Fibroblast of skin of left quadriceps (primary cell): ENCODE measurements at places on chromosomes 16 and 17.

- DNase-seq, result no peak
These were observed 220.8 kb upstream of the MON1B start for GRCh38 chr16:76970087-76970744.

- DNase-seq, result no peak
These were observed 225.2 kb upstream of the RBFOX1 start for GRCh38 chr16:7107436-7107835.

DNA sequence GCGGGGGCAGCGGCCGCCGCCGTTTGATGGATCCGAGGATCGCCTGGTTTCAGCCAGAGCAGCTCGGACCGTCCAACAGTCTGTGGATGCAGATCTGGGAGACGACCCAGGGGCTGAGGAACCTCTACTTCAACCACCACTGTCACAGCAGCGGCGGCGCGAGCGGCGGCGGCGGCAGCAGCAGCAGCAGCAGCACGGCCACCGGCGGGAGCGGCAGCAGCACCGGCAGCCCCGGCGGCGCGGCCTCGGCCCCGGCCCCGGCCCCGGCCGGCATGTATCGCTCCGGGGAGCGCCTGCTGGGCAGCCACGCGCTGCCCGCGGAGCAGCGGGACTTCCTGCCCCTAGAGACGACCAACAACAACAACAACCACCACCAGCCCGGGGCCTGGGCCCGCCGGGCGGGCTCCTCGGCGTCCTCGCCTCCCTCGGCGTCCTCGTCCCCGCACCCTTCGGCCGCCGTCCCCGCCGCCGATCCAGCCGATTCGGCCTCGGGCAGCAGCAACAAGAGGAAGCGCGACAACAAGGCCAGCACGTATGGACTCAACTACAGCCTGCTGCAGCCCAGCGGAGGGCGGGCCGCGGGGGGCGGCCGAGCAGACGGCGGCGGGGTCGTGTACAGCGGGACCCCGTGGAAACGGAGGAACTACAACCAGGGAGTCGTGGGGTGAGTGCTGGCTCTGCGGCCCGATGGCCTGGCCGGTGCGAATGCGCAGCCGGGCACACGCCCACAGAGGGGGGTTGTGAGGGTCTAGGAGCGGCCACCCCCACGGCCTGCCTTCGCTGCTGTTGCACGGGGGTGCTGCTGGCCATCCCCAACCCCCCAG is 702 bp downstream of the TENT4B start:
- no peak for DNase-seq

GRCh38 chr17:41539979-41540701 is 12.0 kb upstream of the KRT19 start:
- DNase-seq, result no peak
